GM18507 (cell line): ENCODE measurements at places on chromosomes 6 and 20.

DNA sequence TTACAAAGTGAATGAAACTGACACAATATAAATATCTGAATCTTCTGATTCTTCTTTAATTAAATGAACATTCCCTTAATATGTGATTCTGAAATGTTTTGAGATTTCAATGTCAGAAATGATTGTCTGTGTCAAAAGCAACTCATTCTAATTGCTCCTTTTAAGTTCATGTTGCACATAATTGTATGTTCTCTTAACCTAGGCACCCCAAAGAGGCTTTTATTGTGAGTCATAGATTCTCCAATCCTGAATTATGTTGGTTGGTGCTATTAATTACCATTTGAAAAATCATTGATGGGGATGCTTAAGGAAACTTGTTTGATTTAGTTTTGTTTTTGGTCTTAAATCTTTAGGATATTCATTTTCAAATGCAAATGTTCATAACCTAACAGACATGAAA lies 829.7 kb upstream of the CITED2 start:
- DNase-seq, result no peak

GRCh38 chr6:161198176-161198575 lies 75.7 kb downstream of the AGPAT4 start:
- no peak for DNase-seq

- no peak for DNase-seq
Observed at GRCh38 chr6:45900808-45901752, 114.6 kb downstream of the CLIC5 start.

- no peak for DNase-seq
Observed at GRCh38 chr6:154268486-154268885, 88.1 kb downstream of the IPCEF1 start.

GRCh38 chr6:64932486-64932885 lies 774.5 kb downstream of the EYS start:
- DNase-seq, result no peak

DNA sequence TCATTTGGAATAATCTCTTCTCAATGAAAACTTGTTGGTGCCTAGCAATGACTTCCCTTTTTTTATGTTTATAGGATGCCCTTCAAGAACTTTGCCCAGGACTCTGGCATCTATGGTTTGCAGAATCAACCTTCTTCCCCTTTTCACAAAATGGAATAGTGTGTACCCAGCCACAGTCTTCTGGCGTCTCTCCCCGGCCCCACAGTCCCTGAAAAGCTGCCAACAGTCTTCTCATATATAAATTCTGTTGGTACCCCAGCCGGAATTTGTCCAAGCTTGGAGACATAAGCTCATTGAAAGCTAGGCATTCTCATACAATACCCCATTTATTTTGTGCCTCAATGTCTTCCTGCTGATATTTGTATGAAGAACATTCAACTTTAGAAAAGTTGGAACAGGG lies 26.4 kb upstream of the MCM3 start:
- no peak for DNase-seq

DNA sequence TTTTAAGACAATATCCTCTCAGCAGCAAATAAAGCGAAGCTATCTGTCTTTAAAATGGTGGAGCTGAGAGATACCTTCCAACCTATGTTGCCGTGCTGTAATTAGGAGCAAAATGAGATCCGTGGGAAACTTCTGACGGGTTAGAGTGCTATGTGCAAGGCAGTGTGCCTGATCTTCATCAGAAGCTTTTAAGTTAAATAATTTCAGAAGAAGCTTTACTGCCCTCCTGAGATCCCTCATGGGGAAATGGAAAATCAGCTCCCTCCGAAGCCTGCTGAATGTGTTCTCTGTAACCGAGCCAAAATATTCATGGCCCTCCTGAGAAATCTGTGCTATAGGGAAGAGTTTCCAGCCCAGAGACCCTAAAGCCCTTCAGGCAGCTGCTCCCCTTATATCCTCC lies 43.7 kb upstream of the TBC1D7 start:
- no peak for DNase-seq

GRCh38 chr6:128192972-128193371 lies 292.1 kb upstream of the THEMIS start:
- DNase-seq, result no peak

DNA sequence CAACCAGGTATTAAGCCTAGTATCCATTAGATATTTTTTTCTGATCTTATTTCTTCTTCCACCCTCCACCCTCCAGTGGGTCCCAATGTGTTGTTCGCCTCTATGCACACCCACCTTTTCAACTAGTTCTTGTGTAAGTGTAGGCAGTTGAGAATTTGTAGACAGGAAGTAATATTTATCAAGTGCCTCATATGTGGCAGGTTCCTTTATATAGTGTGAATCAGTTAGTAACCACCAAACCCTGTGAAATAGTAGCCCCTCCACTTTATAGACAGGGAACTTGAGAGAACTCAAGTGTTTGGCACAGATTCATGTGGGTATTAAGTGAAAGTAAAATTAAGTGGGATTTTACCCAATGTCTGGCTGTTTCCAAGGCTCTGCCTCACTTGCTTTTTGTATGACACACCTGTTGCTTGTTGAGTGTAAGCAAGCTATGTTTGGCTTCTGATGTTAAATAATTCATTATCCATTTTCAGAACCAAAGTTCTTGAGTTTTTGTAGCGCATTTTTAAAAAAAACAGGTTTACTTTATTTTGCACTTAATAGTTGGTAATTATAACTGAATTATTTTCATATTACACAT lies 24.8 kb downstream of the AFDN start:
- no peak for DNase-seq

- DNase-seq, result no peak
Observed at GRCh38 chr20:60589623-60590022, 631.4 kb downstream of the CDH26 start.

DNA sequence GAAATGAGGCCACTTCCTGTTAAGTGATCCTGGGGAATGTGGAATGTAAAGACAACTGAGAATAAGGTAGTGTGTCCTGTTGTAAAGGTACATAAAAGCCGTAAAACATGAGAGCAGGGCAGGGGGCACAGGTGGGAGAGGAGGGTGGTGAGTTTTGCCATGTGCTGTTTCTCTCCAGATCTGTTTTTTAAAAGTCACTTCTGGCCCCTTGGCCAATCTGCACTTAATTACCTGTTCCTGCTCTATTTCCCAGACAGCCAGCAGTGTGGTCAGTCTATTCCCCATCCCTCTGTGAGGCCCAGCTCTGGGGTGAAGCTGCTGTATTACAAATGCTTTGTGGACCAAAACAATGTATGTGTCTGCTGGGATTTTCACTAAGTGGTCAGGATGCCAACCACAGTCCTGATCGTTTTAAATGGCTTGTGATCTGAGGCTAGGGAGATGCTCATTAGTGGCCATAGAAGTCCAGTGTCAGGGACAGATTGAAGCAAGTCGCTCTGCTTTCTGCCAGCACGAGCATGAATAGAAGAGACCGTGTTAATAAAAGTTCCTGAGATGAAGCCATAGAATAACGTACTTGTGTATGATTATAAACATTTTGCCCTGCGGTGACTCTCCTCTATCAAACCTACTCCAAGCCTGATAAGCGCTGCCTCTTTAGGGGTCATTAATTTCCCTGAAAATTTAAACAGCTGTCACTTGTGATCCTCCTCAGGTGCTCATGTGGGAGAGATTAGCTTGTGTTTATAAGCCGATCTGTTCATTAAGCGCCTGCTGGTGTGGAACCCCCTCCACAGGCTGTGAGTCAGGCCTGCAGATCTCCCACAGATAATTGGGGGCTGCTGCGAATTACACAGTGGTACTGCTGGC lies 111.8 kb upstream of the CENPW start:
- no peak for DNase-seq

DNA sequence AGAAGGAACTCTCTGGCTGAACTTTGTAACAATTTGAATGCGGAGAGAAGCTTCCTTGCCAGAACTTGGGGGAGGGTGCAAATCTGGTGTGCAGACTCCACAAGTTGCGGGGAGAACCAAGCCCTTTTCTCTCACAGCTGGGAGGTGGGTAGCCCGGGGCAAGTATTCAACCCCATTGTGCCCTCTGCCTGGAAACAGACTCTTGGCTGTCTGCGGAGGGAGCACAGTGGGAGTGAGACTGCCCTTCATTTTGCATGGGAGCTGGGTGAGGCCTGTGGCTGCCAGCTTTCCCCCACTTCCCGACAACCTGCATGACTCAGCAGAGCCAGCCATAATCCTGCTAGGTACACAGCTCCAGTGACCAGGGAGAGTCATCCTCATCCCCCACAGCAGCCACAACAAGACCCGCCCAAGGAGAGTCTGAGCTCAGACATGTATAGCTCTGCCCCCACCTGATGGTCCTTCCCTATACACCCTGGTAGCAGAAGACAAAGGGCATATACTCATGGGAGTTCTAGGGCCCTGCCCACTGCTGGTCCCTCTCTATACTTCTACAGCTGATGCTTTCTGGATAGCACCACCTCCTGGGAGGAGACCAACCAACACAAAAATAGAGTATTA lies 29.4 kb upstream of the TPD52L1 start:
- DNase-seq, result no peak

GRCh38 chr6:43120944-43121913 lies 45.1 kb downstream of the PTK7 start:
- no peak for DNase-seq

DNA sequence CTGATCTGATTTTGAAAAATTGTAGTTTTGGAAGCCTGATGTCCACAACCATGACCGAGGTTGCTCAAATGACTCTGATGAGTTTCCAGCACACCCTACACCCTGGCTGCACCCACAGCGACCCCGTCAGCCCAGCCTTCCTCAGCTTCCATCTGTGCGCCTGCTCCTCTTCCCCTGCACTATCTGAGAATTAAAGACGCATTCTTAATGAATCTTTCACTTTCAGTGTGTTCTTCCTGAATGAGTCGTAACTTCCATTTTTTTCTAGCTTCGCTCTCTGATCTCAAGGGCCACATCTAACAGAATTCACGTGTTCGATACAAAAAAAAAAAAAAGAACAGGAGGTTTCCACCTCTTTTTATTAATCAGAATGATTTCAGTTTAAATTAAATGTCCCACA lies 21.3 kb upstream of the RREB1 start:
- DNase-seq, result no peak

GRCh38 chr6:150813319-150813992 lies 52.0 kb upstream of the MTHFD1L start:
- DNase-seq, result no peak

DNA sequence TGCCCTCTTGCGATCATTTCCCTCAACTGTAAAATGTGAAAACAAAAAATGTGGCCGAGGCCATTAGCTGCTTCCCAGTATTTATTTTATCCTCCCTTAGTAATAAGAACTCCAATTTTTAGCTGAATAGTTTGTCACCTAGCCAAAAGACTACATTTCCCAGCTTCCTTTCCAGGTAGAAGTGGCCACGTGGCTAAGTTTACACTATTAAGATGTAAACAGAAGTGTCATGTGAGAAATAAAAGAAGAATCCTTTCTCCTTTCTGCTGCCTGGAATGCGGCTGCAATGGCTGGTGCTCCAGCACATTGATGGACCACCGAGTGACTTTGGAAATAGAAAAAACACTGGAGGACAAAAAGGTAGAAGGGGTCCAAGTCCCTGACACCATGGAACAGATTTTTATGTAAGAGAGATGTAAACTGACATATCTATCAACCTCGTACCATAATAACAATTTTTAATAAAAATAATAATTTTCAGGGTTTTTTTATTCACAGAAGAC lies 268.8 kb downstream of the PKHD1 start:
- no peak for DNase-seq

GRCh38 chr6:167095888-167096287 lies 27.0 kb upstream of the CCR6 start:
- DNase-seq, result no peak

GRCh38 chr6:130202782-130203181 lies 20.0 kb downstream of the SAMD3 start:
- DNase-seq, result no peak

- DNase-seq, result no peak
Observed at GRCh38 chr20:62134735-62135231, 8.4 kb downstream of the PSMA7 start.

- no peak for DNase-seq
Observed at GRCh38 chr6:31702405-31702818, 712 bp downstream of the ABHD16A start.
